Testis (tissue), 5 donors: ENCODE measurements at places on chromosomes 2 and 18. TPM values are rescaled to one million over a fixed set of nuclear protein-coding genes. Genes with fewer than 3 reads are reported as not detected.

- H3K27me3 ChIP-seq, result no peaks in the 10 kb centered on the region
- H3K36me3 ChIP-seq, result no peaks in the 10 kb centered on the region
- peaks cover 2% of the 10 kb centered on the region for H3K4me1 ChIP-seq
- no peak overlapping the region for H3K27ac ChIP-seq
- H3K4me3 ChIP-seq, result no peak overlapping the region
Measured at GRCh38 chr2:96959406-96960110, 26.8 kb downstream of the FAM178B start.

TUBB6 gene
- polyA plus RNA-seq, result 65.1 TPM

NTSR2 gene
- polyA plus RNA-seq, result not detected

ZNF516 gene
- 79.0 TPM for polyA plus RNA-seq

DNA sequence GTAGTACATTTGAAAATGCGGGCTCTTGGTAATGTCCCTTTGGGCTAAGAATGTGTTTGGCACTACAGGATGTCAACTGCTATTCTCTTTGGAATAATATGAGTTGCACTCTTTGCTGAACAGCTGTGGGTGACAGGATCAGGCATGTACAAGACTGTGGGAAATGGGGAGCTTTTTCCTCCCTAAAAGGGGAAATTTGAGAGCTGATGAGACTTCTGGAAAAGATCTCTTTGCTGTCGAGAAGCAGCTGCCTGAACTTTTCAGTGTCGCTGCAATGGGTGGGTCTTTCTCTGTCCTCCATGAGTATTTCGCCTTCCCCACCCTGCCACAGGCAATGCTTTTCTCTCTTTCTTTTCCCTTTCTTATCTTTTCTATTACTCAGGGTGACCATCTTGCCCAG, 762.2 kb upstream of the GCFC2 start:
- no peaks in the 10 kb centered on the region for H3K27me3 ChIP-seq
- H3K4me1 ChIP-seq, result no peaks in the 10 kb centered on the region
- no peak for DNase-seq

GRCh38 chr2:32773448-32773808, 145.6 kb downstream of the TTC27 start:
- no peaks in the 10 kb centered on the region for H3K36me3 ChIP-seq
- H3K27me3 ChIP-seq, result no peaks in the 10 kb centered on the region
- H3K4me1 ChIP-seq, result no peaks in the 10 kb centered on the region
- H3K4me3 ChIP-seq, result no peak overlapping the region

DNA sequence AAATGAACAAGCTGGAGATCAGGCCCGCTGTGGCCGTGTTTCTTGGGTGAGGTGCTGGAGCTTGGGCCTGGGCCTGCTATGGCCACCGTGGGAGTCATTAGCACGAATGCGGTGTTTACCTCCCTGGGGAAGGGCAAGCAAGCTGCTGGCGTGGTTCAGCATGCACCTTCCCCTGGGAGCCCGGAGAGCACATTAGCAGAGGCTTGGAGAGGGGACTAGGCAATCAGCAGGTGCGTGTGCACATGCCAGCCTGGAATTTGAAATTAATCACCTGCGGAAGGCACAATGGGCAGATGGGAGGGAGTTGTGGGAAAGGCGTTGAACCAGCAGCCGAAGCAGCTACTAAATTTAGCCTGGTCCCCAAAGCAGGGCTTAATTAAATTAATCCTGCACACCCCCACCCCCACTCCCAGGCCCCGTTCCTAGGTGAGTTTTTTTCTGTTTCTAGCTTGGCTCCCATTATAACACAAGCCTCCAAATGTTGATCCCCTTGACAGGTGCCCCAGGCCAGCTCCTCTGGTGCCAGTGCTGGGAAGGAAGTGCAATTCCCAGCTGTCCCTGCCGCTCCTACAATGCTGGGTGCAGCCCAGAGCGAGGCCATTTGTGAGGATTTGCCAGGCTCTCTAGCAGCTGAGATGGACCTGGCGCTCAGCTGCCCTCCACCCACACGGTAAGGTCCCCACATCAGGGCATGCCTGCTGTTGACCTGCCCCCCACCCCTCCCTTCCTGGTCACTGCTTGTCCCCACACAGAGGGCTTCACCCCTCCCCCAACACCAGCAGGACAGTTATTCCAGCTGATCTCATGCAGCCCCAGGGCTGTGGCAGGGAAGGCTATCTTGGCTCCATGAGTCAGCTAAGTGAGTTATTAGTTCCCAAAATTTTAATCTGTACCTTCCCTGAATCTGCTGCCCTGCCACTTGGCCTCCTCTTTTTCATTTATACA, 115.0 kb downstream of the ZBTB7C start:
- H3K36me3 ChIP-seq, result no peaks in the 10 kb centered on the region
- no peak overlapping the region for H3K27ac ChIP-seq
- DNase-seq, result peak; percentile 11
- H3K4me3 ChIP-seq, result no peak overlapping the region
- no peaks in the 10 kb centered on the region for H3K4me1 ChIP-seq

DNA sequence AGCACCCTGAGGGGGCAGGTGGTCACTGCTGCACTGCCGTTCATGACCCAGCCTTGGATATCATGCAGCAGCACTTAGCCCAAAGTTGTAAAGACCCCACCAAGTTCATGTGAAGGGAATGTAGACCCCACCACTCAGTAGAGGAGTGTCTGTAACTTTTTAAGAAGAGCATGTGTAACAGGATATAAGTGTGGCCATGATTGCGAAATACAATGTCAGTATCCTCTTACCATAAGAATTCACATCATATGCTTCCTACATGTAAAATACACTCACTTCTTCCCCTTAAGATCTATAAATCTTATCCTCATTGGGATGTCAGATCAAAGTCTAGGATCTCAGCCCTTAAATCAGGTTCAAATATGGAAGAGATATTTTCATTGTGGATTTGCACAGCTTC, 276.9 kb downstream of the PTPRM start:
- H3K27me3 ChIP-seq, result no peaks in the 10 kb centered on the region
- DNase-seq, result no peak
- H3K4me3 ChIP-seq, result no peak overlapping the region
- H3K27ac ChIP-seq, result no peak overlapping the region

ARHGAP28 gene
- 161 TPM for polyA plus RNA-seq

SLC9A4 gene
- 0.34 TPM for polyA plus RNA-seq

DNA sequence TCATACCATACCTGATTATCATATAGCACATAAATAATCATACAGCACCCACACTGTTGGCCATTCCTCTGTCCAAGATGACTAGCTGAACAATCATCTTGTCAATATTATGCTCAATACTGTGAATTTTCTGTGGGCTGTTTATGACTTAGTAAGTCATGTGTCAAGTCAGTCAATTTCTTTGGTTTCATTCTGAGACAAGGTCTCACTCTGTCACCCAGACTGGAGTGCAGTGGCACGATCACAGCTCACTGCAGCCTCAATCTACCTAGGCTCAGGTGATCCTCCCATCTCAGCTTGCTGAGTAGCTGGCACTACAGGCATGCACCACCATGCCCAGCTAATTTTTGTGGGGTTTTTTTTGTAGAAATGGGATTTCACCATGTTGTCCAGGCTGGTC, 5.7 kb downstream of the MCM6 start:
- H3K27me3 ChIP-seq, result no peaks in the 10 kb centered on the region
- peaks cover 6% of the 10 kb centered on the region for H3K4me1 ChIP-seq
- no peak for DNase-seq
- H3K36me3 ChIP-seq, result no peaks in the 10 kb centered on the region
- H3K27ac ChIP-seq, result no peak overlapping the region

DNA sequence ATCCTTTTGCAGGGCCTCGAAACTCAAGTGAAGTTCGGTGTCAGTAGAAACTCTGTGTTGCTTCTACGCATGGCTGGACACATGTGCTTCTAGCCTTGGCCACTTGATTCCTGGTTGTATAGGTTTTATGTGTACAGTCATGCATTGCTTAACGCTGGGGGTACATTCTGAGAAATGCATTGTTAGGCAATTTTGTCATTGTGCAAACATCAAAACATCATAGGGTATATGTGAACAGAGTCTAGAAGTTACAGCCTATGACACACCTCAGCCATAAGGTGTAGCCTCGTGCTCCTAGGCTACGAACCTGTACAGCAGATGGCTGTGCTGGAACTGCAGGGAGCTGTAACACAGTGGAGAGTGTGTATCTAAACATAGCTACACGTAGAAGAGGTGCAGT, 39.4 kb downstream of the TMEM18 start:
- H3K4me1 ChIP-seq, result no peaks in the 10 kb centered on the region
- no peaks in the 10 kb centered on the region for H3K36me3 ChIP-seq
- no peak overlapping the region for H3K4me3 ChIP-seq

GRCh38 chr2:64846177-64846576, 143.0 kb upstream of the SLC1A4 start:
- no peak overlapping the region for H3K27ac ChIP-seq
- no peak for DNase-seq
- H3K4me1 ChIP-seq, result peaks cover under 1% of the 10 kb centered on the region
- no peaks in the 10 kb centered on the region for H3K36me3 ChIP-seq
- H3K27me3 ChIP-seq, result no peaks in the 10 kb centered on the region
- H3K4me3 ChIP-seq, result no peak overlapping the region

DNA sequence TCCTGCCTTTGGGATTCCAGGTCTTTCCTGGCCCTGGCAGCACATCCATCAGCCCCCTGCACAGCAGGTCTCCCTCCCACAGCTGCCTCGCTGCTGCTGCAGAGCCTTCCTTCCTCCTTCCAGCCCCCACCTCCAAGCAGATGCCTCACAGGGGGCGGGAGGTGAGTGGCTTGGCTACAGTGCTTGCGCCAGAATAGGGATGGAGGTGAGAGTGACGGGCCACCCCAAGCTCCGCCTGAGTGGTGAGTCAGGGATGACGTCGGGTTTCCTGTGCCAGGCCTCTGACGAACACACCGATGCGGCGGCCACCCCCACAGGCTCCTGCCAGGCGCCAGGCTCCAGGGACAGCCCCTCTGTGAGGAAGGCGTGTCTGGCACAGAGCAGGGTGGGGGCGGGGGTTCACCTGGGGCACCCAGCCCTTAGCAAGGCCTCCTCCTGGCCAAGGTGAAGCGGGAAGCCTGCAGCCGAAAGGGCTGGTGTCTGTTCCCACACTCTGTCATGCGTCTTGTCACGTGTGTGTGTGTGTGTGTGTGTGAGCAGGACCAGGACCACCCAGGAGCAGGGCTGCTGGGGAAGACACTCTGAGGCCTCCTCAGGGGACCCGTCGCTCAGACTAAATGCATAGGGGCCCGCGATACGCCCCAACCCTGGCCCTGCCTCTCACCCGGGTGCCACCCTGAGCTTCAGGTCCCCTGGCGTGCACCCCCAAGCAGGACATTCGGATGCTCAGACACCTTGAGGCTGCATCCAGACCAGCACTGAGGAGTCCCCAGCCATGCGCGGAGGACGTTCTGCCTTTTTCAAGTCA, 3.4 kb upstream of the DUSP2 start:
- no peaks in the 10 kb centered on the region for H3K36me3 ChIP-seq
- H3K27ac ChIP-seq, result no peak overlapping the region
- H3K27me3 ChIP-seq, result no peaks in the 10 kb centered on the region
- no peak overlapping the region for H3K4me3 ChIP-seq
- H3K4me1 ChIP-seq, result peaks cover 33% of the 10 kb centered on the region

DNA sequence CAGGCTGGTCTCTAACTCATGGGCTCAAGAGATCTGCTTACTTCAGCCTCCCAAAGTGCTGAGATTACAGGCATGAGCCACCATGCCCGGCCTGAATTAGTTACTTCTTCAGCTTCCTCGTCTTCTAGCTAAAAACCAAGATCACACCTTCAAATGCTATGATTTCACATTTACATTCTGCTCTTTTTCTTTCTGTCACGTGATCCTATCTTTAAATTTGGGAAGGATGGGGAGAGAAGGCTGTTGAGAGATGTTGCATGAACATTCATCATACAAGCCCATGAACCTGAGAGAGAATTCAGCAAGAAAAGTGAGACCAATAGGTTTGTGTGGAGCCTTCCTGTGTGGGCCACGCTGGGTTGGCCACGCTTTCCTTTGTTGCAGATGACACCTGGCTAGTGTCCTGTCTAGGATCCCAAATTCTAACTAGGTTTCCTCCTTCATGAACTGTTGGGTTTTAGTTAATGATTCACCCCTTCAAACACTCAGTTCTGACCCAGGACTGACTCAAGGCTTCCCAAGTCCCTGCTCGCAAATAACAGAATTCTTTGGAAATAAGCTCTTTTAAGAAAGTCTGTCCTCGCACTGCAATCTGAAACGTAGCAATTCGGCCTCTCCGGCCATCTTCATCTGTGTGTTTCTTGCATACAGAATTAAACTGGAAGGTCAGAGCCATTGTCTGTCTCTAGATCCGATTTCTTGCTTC, 57.3 kb upstream of the CREB1 start:
- H3K27ac ChIP-seq, result no peak overlapping the region
- H3K4me3 ChIP-seq, result no peak overlapping the region
- no peaks in the 10 kb centered on the region for H3K36me3 ChIP-seq
- H3K27me3 ChIP-seq, result no peaks in the 10 kb centered on the region

DNA sequence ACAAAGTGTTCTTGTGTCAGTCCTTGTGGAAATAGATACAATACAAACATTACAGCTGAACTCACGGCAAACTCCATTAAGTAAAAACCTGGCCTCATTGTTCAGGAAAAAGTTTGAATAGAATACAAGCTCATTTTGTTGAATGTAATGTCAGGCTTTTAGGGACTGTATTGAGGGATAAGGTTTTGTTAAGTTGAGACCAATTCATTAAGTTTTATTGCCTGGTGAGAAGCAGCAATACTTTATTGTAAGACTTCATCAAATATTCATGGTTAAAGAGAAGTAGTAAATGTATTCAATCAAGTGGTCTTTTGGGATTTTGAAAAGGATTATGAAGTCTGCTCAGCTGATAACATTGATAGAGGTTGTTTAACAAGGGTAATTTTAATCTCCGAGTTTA, 35.4 kb upstream of the METAP1D start:
- H3K27ac ChIP-seq, result no peak overlapping the region
- H3K4me3 ChIP-seq, result no peak overlapping the region
- DNase-seq, result no peak
- no peaks in the 10 kb centered on the region for H3K36me3 ChIP-seq
- H3K4me1 ChIP-seq, result no peaks in the 10 kb centered on the region

DNA sequence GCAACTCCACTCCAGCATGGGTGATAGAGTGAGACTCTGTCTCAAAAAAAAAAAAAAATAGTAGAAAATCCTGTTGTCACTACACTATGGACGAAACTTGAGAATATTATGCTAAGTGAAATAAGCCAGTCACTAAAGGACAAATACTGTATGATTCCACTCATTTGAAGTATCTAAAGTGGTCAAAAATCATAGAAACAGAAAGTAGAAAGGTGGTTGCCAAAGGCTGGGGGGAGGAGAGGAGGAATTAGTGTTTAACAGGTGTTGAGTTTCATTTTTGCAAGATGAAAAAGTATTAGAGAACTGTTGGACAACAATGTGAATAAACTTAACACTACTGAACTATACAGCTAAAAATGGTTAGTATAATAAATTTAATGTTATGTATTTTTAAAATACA, 18.8 kb upstream of the RMP24 start:
- no peaks in the 10 kb centered on the region for H3K27me3 ChIP-seq
- DNase-seq, result no peak
- H3K27ac ChIP-seq, result no peak overlapping the region
- no peaks in the 10 kb centered on the region for H3K36me3 ChIP-seq
- H3K4me3 ChIP-seq, result no peak overlapping the region
- H3K4me1 ChIP-seq, result no peaks in the 10 kb centered on the region

- no peaks in the 10 kb centered on the region for H3K27me3 ChIP-seq
- no peak overlapping the region for H3K4me3 ChIP-seq
- H3K36me3 ChIP-seq, result no peaks in the 10 kb centered on the region
- peaks cover 24% of the 10 kb centered on the region for H3K4me1 ChIP-seq
Measured at GRCh38 chr2:120660771-120661459, 74.8 kb upstream of the GLI2 start.

KCNS3 gene
- polyA plus RNA-seq, result 12.1 TPM
